Bronchial epithelial cell (primary cell): ENCODE measurements at places on chromosomes 7 and 10. TPM values are rescaled to one million over a fixed set of nuclear protein-coding genes. Genes with fewer than 3 reads are reported as not detected.

The TUBB8 gene
- total RNA-seq, result not detected in 2 replicates

The SPDYE8 gene
- not detected in 2 replicates for total RNA-seq

The FAM25A gene
- 4.7 and 30.6 TPM in 2 replicates for total RNA-seq

The PAPOLB gene
- total RNA-seq, result under 0.01 TPM in 1 of 2 replicates, not detected in the other

The DLD gene
- 43.7 and 52.6 TPM in 2 replicates for total RNA-seq
